Sigmoid colon (tissue), 7 donors: ENCODE measurements at places on chromosomes 2 and 18. TPM values are rescaled to one million over a fixed set of nuclear protein-coding genes. Genes with fewer than 3 reads are reported as not detected.
A peak's percentile ranks its signal among the peaks of the same experiment; 100 is the strongest.

DNA sequence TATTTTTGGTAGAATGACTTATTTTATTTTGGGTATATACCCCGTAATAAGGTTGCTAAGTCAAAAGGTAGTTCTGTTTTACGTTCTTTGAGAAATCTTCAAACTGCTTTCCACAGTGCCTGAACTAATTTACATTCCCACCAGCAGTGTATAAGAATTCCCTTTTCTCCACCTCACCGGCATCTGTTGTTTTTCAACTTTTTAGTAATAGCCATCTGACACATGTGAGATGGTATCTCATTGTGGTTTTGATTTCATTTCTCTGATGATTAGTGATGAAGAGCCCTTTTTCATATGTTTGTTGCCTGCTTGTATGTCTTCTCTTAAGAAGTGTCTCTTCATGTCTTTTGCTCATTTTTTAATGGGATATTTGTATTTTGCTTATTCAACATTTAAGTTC, 215.2 kb upstream of the TFPI start:
- DNase-seq = no peak

DNA sequence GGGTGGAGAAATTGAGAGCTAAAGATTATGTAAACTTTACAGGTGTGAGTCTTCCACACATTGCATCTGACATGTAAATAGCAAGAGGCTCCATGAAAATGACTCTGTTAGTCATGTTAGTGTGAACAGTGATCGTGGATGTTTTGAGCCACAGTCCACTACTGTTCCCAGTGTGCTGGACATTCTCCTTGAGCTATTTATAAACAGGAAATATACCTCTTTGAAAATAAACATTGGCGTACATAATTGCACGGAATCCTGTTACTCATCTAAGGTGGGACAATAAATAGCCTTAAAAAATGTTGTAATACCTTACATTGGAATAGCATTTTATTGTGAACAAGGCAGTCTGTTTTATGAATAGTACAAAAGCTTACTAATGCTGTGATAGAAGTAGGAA, 37.0 kb downstream of the LIMS1 start:
- no peak for DNase-seq

DNA sequence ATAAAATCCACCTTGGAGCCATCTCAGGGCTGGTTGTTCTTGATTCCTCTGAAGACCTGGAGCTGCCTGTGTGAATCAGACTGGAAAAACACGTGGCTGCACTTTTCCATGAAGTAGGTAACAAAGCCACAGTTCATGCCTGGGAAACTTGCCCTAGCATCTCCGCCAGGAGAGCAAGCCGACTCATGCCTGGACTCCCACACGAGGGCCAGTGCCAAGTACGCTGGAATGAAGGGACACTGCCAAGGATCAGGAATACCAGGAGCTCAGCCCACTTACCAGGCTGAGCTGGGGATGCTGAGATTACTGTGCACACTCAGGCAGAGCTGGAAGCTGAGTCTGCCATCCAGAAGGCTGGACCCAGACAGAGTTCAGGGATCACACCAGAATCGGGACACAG, 10.9 kb upstream of the FHL2 start:
- peak; percentile 92 for DNase-seq

DNA sequence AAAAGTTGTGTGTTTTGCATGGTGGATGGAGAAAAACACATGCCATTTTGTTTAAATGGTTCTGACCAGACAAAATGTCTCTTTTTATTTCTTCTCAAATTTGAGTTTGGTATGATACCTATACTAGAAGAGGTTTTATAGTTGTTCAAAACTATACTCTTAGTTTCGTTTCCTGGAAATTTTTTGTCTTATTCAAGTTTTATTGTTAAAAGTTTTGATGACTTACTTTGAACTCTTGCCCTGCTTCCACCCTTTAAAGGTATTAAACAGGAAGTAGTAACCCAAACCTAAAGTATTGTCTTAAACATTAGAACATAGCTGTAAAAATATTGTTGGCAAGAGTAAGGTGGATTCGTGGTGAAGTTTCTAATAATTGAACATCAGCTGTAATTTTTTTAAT, 98.2 kb downstream of the BABAM2 start:
- DNase-seq = no peak

Gene VWA3B
- 1.4 TPM for polyA plus RNA-seq

DNA sequence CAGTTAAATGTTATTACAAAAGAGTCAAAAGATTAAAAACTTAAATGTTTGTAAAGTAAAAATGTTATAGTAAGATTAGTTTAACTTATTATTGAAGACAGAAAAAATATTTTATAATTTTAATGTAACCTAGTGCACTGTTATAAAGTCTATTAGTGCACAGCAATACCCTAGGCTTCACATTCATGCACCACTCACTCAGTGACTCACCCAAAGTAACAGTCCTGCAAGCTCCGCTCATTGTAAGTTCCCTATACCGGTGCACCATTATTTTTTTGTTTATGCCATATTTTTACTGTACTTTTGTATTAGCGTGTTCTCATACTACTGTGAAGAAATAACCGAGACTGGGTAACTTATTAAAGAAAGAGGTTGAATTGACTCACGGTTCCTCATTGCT, 759.7 kb upstream of the CDH7 start:
- DNase-seq = no peak

DNA sequence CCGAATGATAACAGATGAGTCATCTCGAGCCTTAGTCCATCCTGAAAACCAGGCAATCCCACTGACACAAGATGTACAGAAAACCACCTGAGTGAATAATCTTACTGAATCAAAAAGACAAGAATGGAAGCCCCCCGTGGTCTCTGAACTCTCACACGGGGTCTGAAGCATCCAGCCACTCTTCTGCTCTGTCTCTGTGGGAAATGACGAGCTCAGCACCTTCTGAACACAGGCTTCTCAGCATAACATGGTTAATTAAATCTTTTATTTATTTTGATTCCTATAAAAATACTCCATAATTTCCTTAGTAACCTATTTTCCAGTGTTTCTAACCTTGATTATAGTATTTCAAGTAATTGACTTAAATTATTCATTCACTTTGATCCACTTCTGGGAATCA, 203.7 kb downstream of the TMEM163 start:
- DNase-seq = no peak
